ENCODE measurements at places on chromosomes 6 and 20. TPM values are rescaled to one million over a fixed set of nuclear protein-coding genes. Genes with fewer than 3 reads are reported as not detected.

DNA sequence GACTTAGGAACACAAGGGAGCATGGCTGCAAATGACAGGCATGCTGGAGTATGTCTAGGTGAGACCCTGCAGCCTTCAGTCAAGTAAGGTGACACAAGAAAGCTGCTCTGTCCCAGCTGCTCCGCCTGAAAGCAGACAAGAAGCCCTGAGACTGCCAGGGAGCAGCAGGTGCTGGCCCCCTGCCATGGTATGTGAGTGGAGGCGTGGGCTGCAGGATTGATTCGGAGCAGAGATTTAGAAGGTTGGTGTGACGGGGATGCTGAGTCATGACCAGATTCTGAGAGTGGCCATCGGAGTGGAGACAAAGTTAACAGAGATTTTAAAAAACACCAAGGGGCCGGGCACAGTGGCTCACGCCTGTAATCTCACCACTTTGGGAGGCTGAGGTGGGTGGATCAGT, 17.8 kb downstream of the LRP11 start:
- DNase-seq: no peak

DNA sequence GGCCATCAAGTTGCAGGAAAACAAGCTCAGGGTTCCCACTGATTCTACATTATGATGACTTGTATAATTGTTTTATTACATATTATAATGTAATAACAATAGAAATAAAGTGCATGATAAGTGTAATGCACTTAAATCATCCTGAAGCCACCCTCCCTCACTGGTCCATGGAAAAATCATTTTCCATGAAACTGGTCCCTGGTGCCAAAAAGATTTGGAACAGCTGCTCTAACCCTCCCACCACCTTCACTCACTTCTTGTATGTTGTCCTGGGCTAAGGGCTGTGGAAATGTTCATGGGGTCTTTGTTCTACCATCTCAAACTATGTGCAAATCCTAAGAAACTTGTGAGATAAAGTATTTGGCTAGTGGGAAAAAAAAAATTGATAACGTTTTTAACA, 133.8 kb downstream of the LRRC1 start:
- no peak for DNase-seq

- DNase-seq: no peak
Measured at GRCh38 chr6:99871641-99872040, 122.4 kb downstream of the MCHR2 start.

GRCh38 chr20:35312318-35312717, 20.1 kb upstream of the FAM83C start:
- DNase-seq: no peak

DNA sequence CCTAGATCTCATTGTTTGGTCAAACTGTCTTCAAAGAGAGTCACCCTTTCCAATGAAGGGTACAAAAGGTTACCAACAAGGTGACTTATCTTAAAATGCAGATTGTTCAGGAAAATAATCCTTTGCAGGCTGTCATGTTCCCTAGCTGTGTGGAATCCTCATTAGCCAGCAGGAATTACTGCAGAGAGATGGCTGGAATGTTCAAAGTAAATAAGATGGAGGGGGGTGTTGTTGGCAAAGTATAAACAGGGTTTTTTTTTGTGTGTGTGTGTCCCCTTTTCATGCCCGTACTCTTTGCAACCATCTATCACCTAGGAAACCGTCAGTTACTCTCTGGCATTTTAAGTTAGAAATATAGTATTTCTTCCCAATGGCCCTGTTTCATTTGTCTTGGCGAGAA, 6.5 kb downstream of the NEDD9 start:
- no peak for DNase-seq

GRCh38 chr6:74899416-74899815, 306.4 kb downstream of the COL12A1 start:
- DNase-seq: no peak

- DNase-seq: peak; percentile 63
Measured at GRCh38 chr6:160137989-160138835, 16.6 kb downstream of the SLC22A1 start.

GRCh38 chr6:149236589-149236988, 80.9 kb upstream of the TAB2 start:
- peak; percentile 34 for DNase-seq

DNA sequence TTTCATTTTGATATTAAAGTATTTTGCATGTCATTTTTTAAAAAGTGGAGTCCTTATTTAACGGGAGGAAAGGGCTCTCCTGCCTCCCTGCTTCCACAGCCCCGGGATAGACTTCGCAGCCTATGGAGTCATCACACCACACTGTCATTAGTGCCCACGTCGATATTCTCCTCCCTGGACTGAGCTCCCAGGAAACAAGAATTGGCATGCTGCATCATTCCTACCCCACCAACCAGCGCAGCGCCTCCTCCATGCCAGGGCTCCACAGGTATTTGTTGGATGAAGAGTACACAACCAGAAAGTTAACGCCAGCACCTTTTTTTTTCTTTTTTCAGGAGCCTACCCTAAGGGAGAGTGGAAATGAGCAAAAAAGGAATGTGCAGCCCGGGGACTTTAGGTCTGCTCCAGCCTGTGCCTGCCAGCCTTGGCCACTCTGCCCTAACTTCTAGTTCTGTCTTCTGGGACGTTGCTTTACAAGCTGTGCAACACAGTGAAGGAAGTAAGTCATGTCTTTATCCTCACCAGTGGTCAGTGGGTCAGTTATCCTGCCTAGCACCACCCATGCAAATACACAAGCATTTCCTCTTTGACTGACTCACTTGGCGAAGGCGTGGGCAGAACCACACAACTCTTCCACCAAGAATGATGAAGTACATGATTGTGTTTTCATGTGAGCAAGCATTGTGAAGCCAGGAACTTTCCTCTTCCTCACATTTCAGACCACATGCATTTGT, 180.7 kb upstream of the UST start:
- DNase-seq: no peak

DNA sequence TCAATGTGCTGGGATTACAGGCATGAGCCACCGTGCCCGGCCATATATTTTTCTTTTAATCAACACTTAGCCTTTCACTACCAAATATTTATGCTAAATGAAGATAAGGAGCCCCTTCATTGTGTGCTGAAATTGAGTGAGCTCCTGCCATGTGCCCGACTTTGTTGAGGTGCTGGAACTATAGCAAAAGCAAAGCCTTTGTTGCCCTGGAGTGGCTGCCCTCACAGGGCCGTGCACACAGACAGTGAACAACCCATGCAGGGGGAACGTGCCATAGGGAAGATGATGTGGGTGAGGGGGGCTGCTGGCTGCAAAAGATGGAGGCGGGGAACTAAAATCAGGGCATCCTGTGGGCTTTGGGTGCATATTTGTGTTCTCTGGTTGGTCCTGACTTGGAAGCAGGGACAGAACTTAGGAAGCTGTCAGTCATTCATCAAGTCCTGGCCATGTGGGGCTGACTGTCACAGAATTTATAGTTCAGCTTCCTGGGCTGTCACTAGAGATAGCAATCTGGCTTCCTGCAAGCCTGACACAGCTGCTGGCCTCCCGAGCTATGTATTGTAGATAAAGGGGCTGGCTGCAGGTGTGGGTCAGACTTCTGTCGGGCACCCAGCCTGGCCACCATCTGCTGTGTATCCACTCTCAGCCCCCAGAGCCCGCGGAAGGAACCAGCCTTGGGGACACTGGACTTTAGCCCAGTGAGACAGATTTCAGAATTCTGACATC, 56.8 kb upstream of the MPC1 start:
- no peak for DNase-seq

DNA sequence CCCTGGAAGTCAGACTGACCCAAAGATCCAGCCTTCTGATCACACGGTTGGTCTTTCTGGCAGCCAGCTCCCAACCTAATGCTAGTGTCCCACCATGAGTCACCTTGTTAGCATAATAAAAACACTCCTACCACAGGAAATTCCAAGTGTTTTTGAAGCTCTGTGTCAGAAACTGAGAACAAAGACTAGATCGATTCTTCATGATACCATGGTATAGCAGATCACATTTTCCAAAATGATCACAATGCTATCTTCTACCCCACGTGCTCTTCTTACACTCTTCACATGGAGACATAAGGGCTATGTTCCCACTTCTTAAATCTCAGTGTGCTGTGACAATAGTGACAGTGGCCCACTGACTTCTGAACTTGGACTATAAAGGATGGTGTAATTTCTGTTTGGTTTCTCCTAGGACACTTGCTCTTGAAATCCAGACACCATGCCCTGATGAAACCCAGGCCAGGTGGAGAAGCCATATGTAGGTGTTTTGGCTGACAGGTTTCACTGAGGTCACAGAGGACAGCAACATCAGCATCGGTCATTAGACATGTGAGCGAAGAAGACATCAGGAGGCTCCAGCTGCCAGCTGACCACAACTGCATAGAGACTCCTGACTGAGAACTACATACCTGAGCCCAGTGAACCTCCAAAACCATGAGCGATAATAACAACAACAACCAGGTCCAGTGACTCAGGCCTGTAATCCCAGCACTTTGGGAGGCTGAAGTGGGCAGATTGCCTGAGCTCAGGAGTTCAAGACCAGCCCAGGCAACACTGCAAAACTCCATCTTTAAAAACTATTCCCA, 57.5 kb downstream of the MKKS start:
- no peak for DNase-seq

DNA sequence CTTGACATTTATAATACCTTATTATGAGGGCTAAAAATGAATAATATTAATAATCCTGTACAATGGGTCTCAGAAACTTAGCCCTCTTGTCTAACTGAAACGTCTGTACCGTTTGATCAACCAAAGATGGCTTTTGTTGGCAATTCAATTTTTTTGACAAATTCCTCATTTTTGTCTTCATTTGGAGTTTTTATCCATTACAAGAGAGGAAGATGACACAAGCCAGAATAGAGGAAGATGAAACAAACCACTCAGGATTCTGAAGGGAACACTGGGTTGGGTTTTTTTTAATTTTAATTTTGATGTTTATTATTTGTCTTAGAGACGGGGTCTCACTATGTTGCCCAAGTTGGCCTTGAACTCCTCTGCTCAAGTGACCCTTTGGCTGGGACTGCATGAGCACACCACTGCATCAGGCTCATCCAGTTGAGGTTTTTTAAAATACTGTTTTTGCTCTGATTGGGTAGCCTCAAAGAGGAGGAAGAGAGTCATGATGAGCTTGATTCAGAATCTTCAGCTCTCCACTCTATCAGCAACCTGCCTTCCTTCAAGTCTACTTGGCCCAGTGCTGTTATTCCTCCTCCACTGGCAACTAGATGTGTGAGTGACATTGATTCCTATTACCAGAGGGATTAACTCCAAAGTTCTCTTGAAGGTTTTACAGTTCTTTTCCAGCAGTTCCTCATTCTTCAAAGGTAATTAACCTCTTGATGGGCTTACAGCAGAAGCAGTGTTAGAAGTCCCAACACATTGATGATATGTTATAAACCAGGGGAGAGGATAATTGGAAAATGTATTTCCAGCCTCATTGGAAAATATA, 71.3 kb downstream of the ATXN1 start:
- DNase-seq: no peak

DNA sequence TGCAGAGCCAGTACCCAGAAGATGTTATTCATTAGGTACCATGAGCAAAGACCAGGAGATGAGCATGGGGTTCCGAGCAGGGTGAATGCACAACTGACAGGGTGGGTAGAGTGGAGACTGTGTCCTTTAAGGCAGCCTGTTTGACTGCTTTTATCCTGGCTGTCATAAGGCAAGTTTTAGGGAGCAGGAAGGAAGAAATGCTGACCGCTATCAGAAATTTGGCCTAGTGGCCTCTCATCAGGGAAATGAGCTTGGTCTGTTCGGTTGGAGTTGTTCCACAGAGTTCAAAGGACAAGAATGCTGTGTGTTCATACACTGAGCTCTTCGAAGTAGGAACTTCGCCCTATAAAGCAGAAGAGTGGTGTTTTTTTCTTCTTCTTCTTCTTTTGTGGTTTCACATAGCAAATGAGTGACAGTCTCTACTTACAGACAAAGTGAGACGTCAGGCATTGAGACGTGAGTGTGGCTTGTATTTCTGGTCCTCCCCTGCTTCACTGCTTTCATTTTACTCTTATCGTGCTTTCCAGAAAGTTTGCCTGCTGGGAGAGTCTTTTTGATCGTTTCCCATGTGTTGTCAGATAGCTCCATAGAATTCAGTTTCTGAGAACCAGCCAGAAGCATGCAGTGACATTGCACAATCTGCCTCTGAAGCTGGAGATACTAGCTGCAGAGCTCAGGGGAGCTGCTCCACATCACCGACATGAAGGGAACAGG, at the start of gene CASS4:
Gene CASS4, plus strand, starts transcription at position 502 of the 714 bp plus-strand sequence. Its CDS starts 199 bp downstream, at position 701.
- no peak for DNase-seq

DNA sequence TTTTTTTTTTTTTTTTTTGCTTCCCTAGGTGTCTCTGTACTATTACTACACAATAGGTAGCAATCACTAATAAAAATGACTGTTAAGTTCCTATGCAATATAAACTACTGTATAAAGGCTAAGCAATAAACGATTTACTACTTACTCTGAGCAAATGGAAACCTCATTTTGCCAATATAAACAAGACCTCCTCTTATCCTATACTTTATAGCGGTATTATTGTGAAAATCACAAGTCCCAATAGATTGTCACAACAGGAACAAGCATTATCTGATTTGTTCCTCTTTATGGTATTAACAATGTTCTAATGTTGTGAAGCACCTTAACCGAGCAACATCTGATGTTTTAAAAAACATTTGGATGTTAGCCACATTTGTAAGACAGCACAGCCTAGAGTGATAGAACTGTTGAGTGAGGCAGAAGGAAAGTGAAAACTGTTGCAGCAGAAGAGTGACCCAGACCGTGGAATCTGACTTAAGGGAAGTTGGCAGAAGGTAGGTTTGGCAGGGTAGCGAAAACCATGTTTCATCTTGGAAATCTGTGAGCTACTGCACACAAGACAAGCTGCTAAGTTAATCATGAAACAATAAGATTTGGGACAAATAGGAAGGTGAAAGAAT, 94.2 kb downstream of the MYLK4 start:
- DNase-seq: no peak

GRCh38 chr6:165906736-165907135, 243.7 kb upstream of the PDE10A start:
- DNase-seq: no peak

- DNase-seq: no peak
Measured at GRCh38 chr6:98970469-98970868, 22.7 kb upstream of the FBXL4 start.

Gene PKHD1
- not detected for polyA plus RNA-seq

Gene CPNE5
- 10.5 TPM for polyA plus RNA-seq

Gene SERPINB6
- not detected for polyA plus RNA-seq

Gene ADGB
- polyA plus RNA-seq: not detected

Gene SLC24A3
- polyA plus RNA-seq: not detected

Gene PACRG
- not detected for polyA plus RNA-seq

Gene PRSS35
- polyA plus RNA-seq: 41.6 TPM

Gene OTOR
- not detected for polyA plus RNA-seq

Gene BPI
- polyA plus RNA-seq: not detected

Gene SOX18
- polyA plus RNA-seq: not detected

Gene GSTA3
- not detected for polyA plus RNA-seq
